ENCODE measurements at places on chromosomes 3 and 15.
A peak's percentile ranks its signal among the peaks of the same experiment; 100 is the strongest.

DNA sequence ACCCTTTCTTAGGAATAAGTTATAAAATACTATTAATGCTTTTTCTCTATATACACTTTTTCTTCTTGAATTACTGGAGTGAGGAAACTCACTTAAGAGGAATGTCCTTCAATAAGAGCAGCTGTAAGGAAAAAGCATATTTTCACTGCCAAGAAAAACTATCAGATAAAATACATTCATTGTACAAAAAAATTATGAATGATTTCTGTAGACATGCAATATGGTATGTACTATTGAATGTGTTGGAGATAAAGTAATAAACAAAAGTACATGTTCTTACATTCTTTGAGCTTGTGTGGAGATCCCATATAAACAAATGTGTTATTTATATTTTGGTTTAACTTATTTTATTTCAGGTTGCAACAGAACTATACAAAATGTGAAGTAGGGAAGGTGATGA, 241.0 kb upstream of the ZNF717 start:
- DNase-seq: peak; percentile 63

DNA sequence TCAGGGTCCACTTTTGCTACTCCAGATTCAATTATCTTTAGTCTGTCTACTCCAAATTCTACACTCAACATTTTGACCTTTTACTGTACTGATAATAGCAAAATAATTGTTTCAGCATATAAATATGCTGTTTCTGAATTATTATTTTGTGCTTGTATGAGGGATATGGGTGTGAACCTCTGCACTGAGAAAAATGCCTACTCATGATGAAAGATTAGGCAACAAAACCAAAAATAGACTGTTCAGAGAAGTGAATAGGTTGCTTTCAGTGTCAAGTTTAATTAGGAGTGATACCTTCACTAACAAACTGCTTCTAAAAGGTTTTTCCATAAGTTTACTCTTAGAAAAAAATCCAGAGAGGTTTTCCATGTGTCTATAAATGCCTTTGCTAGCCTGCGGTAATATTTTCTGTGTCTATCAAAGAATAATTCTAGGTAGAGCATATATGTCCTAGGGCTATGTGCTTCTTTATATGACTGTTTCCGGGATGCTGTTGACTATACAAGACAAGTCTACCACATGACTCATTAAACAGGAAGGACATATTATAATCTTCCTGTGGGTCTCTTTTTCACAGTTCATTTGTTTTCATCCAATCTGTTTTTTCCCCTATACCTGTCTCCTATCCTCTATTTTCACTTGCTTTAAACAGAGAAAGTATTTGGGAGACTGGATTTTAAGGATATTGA, 218.5 kb upstream of the TTC14 start:
- peak; percentile 35 for DNase-seq

DNA sequence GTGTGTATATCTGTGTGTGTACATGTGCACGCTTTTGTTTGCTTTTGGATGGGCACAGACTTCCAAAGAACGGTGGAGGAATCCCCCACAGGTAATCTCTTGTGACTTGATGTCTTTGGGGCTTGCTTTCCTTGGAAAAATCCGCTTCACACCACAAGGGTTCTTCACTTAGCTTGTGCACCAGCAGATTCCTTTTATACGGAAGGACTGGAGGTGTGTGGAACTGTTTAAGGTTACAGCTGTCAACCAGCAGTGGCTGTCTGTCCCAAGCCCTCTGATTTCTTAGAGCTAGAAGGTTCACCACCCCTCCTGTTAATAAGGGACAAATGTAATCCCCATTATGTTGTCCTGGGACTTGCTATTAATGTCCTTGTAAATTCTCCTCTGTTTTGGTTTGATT, 193.5 kb downstream of the ITPR1 start:
- no peak for DNase-seq

- DNase-seq: no peak
Measured at GRCh38 chr15:68734352-68734751, 86.3 kb downstream of the ANP32A start.

GRCh38 chr3:156620901-156621300, 53.5 kb upstream of the TIPARP start:
- peak; percentile 48 for DNase-seq

DNA sequence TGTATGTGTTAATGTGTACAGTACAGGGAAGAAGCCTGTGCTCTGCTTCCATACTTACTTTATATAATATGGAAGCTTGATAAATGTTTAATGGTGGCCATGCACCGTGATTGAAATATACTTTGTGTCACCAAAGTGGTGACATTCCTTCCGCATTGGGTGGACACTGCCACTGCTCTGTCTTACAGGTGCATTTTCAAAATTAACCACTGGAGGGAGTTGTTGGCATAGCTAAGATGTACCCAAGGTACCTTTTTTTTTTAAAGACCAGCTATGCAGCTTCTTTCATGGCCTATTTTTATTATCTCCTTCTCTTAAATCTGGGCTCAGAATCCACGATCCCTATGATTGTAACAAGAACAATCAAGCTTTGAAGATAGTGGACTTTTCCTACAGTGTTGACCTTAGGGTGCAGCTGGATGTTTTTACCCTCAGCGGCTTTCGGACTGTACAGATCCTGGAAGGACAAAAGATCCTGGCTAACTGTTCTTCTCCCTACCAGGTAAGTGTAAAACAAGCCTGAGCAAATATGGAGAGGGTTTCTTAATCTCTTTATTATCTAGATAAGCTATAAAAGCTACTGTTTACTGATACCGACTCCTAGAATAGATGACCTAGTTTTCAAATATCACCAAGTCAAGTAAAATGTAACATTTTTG, 21.6 kb upstream of the PAK6 start:
- peak; percentile 71 for DNase-seq

DNA sequence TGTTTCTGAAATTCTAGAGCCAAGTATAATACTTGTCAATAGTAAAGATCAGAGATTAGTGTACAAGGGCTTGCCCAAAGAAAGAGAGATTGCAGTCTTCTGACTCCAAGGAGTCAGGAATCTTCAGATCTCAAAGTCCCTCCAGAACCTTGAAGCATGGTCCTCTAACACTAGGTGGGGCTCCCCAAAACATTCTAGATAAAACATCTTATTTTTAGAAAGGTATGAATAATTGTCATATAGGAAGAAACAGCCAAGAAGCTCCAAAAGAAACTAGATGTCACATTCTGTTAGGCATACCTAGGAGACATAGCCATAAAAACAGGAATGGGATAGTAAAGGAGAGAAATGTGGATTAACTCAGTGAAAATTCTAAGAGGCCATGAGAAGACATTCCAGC, 10.7 kb downstream of the MUC13 start:
- DNase-seq: no peak

GRCh38 chr3:70824773-70825172, 512.3 kb upstream of the MDFIC2 start:
- DNase-seq: peak; percentile 81

GRCh38 chr15:60338810-60339209, 59.0 kb downstream of the ANXA2 start:
- DNase-seq: no peak

GRCh38 chr3:127011270-127011992, 28.5 kb downstream of the PLXNA1 start:
- DNase-seq: peak; percentile 85

DNA sequence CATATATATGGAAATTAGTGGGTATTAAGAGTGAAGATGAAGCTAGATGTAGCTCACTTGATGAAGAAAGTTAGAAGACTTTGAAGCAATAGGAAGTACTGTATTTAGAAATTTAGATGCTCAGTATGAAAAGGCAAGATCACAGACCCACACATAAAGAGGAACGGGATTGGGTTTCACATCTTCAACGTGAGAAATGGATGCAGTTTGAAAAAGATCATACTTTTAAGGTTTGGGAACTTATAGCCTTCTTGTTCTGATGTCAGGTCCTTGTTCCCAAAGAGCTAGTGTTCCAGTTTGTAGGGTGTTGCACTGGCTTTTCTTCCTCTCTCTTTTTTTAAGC, 16.7 kb downstream of the AP3S2 start:
- DNase-seq: no peak

DNA sequence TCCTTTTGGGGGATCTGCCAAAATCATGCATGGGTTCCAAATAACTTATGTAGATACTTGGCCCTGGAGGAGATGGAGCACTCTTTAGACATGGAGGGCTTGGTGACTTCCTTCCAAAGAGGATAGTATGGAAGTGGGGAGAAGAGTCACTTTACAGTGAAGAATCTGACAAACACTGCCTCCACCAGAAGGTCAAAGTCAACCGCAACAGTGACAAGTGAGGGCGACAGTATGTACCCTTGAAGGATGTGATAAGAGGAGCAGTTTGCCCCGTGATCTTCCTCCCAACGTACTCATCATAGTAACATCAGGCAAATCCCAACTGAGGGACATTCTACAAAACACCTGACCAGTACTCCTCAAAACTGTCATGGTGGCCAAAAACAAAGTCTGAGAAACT, 62.0 kb downstream of the LMCD1 start:
- no peak for DNase-seq

DNA sequence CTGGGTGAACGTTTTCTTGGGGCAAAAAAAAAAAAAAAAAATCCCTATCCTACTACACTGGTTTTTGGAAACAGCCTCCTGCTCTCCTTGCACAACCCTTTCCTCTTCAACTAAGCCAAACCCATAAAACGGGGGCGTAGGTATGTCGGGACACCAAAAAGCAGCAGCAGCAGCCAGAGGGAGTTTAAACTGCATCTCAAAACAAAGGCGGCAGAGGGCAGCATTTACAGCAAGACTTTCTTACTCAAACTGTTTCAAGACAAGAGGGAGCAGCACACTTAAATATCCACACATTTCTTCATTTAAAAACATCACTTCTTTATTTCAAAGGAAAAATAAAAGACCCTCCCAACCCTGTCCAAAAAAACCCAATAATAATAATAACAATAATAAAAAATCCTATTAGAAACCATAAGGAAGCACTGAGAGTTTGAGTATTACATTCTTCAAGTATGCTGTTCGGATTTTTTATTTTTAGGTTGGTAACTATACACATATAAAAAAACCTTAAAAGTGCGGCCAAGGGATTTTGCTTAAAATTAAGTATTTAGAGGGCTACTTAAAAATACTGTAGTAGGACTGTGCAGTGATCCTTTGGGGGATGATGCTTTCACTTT, 43.9 kb upstream of the PLXND1 start:
- DNase-seq: peak; percentile 72

GRCh38 chr15:47473832-47474231, 243.5 kb upstream of the SEMA6D start:
- DNase-seq: no peak

DNA sequence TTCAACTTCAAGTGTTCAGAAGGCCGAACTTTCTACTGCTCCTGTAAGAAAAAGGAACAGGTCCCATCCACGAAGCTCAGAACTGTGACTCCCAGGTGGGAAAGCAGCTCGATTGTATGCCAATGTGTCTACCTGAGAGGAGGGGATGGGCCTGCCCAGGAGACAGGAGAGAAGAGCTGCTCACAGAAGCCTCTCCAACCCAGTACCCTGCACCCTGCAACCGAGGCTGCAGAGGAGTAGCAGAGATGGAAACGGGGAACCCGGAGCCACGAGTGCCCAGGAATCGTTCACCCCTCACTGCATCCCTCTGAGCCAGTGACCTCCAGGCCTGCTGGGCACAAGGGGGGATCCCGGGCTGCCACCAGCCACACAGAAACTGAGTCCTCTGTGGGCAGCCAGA, 86.5 kb upstream of the PRR23E start:
- no peak for DNase-seq

GRCh38 chr3:194608981-194609380, 24.2 kb downstream of the TMEM44 start:
- DNase-seq: no peak

- DNase-seq: peak; percentile 41
Measured at GRCh38 chr15:57122080-57122840, 203.8 kb downstream of the TCF12 start.

GRCh38 chr15:55245059-55245458, 44.6 kb downstream of the RAB27A start:
- no peak for DNase-seq

- no peak for DNase-seq
Measured at GRCh38 chr3:97278506-97278905, 464.1 kb downstream of the EPHA6 start.

- no peak for DNase-seq
Measured at GRCh38 chr3:26104851-26105251, 315.0 kb downstream of the OXSM start.

DNA sequence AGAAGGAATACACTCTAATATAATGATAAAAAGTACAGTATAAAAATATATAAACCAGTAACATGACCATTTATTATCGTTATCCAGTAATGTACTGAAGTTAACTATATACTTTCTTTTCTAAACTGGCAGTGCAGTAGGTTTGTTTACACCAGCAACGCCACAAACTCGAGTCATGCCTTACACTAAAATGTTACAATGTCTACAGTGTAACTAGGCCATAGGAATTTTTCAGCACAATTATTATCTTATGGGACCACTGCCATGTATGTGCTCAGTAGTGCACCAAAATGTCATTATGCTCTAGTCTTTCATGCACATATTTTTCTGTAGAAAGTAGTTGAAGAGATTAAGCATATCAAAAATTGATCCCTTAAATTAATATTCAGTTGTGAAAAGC, 609.8 kb upstream of the BCHE start:
- DNase-seq: peak; percentile 74

DNA sequence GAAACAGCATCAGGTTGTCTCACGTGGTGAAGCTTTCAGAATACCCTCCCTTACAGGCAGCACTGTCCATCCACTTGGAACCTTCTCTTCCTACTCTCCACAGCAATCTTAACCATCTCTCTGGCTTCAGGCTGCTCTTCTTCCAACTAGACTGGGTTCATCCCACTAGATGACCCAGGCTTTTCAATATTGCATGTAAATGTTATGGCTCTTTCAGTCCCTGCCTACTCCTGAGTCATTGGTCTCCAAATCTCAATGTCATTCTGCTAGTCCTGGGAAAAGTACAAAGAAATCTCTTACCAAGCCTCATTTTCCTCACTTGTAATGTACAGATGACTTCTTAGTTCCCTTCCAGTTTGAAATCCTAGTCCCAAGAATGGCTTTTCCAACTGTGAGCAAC, 109.7 kb upstream of the CTNNB1 start:
- DNase-seq: no peak

DNA sequence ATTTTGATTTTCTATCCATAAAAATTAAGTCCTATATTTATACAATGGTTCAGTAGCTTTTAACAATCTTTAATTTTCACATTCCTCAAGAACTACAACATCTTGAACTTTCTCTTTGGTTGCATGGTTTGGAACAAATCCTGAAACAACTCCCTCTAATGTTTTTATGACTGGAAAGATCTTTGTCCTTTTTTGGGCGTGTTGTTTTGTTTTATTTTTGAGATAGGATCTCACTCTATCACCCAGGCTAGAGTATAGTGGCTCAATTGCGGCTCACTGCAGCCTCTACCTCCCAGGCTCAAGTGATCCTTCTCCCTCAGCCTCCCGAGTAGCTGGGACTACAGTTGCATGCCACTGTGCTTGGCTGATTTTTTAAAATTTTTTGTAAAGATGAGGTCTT, 4.0 kb downstream of the STX19 start:
- DNase-seq: peak; percentile 68

GRCh38 chr3:72593881-72594397, 254.3 kb downstream of the SHQ1 start:
- DNase-seq: peak; percentile 49

DNA sequence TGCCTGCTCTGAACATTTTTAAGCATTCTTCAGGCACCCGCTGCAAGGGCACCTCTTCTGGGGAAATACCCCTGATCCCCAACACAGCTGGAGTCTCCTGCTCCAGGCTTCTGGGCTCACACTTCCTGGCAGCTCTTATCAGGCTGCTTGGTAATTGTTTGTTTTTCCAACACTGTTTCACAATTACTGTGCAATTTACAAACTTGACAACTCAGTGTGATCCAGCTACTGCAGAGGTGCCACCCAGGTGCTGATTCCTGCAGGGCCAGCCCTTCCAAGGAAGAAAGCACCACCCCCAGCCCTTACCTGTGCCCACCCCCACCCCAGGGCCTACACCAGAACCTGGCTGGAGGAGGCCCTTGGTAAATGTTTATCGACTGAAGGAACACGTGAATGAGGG, 66.5 kb downstream of the MAGEF1 start:
- no peak for DNase-seq

Measured in fibroblast of skin of back (primary cell).